ENCODE measurements at places on chromosomes 1 and 21.

DNA sequence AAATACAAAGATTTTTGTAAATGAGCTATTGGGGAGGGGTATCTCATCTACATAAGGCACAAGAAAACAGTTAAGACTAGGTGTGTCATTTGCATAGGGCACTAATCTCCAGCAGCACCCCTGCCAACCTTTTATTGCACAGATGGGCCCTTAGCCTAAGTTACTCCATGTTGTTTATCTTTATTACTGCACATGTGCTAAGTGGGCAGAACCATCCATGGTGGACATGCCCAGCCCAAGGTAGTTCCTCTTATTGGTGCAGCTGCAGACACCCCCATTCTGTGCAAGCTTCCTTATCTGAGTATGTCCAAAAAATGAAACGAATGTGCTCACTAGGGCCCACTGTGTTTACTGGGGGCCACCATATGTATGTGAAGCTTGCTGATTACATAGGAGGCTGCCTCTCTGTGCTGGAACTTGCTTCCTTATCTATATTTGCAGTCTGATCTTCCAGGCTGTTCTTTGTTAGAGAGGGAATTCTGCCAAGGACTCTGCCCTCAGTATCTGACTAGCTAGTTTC is 77.3 kb upstream of the NEK7 start:
- no peak for DNase-seq

- DNase-seq = no peak
Observed at GRCh38 chr1:182735343-182735742, 51.0 kb upstream of the RGS8 start.

DNA sequence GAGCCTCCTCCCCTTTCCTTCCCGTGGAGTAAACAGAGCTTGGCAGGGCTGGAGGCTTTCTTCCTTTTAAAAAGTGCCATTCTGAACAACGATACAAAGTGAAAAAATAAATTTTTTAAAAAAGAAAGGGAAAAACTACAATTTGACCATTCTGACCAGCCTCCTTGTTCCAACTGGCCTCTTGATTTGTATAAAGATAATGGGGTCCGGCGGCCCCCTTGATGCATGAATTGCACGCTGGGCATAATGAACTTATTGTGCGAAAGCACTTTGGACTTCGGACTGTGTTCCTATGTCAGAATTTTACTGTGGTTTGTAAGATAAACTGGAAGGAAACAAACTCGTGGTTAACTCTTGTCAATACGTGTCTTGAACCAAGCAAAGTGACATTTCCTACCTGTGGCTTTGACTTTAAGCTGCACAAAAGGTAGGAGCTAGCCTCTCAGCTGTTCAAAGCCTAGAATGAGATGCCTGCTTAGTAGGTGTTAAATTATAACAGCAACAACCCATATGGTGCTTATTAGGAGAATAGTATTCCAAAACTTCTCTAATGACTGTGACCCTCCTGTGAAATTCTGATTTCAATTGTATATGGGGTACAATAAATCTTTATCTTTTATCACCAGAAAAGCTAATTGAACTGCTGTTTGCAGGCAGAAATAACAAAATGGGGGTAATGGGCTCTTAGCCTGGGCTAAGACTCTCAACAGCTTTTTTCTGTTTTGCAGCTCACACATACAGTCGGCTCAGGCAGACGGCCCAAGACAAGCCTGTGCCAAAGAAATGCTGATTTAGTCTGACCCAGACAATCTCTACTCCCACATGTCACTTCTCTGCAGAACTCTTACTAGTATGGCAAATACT is 9.3 kb downstream of the IRF2BP2 start:
- peak; percentile 81 for DNase-seq

GRCh38 chr1:54798769-54799641 is 2.1 kb downstream of the TTC22 start:
- peak; percentile 10 for DNase-seq

DNA sequence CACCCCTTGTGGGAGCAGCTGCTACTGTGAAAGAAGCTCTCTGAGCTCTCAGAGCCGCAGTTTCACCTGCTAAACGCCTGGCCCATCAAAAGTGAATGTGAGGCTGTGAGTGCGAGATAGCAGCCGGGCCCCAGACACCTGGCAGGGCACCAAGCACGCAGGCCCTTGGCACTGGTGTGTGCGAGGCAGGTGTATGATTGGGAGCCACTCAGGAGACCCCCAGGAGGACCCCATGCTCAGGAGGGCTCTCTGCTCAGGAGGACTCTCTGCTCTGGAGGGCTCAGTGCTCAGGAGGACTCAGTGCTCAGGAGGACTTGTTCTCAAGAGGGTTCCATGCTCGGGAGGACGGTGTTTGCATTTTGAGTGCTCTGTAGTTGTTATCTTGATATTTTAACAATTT is 14.3 kb upstream of the ADARB1 start:
- DNase-seq = no peak

Measured in femur (tissue), 1 donor.